ENCODE measurements at places on chromosomes 16 and 17. TPM values are rescaled to one million over a fixed set of nuclear protein-coding genes. Genes with fewer than 3 reads are reported as not detected.

STAT5B gene
- 255 TPM for total RNA-seq

NPLOC4 gene
- 101 TPM for total RNA-seq

SHISA6 gene
- not detected for total RNA-seq

KCNJ18 gene
- not detected for total RNA-seq

Data from activated T-helper 17 cell treated with anti-CD3 and anti-CD28 coated beads, Interleukin-2, amount 50 U/mL, for 72 hours (primary cell).